Hair follicular keratinocyte (primary cell): ENCODE measurements at places on chromosomes 16 and 17. TPM values are rescaled to one million over a fixed set of nuclear protein-coding genes. Genes with fewer than 3 reads are reported as not detected.

Gene HSPB9
- not detected in 2 replicates for total RNA-seq

Gene TBC1D3C
- not detected in 2 replicates for total RNA-seq

Gene GAST
- total RNA-seq: not detected in 2 replicates

Gene CPNE7
- 0.70 and 4.8 TPM in 2 replicates for total RNA-seq

Gene FOXN1
- 0.04 and 0.08 TPM in 2 replicates for total RNA-seq

Gene LYRM9
- 4.1 and 5.5 TPM in 2 replicates for total RNA-seq

Gene CDRT4
- total RNA-seq: 1.1 and 4.2 TPM in 2 replicates

Gene SLC43A2
- 9.1 and 14.0 TPM in 2 replicates for total RNA-seq

Gene ABCC3
- total RNA-seq: 13.7 and 14.9 TPM in 2 replicates

Gene PIPOX
- total RNA-seq: 0.23 and 0.39 TPM in 2 replicates

Gene TAT
- total RNA-seq: not detected in 2 replicates

Gene GDPD3
- total RNA-seq: 0.08 and 0.55 TPM in 2 replicates

Gene COPZ2
- 16.6 and 26.8 TPM in 2 replicates for total RNA-seq

Gene PTX4
- not detected in 2 replicates for total RNA-seq

Gene PDIA2
- total RNA-seq: 0.47 TPM in 1 of 2 replicates, not detected in the other

Gene CD300A
- not detected in 2 replicates for total RNA-seq

Gene CHST6
- total RNA-seq: 1.1 and 3.0 TPM in 2 replicates

Gene SERPINF2
- 0.08 and 0.70 TPM in 2 replicates for total RNA-seq

Gene TBC1D16
- 20.1 and 26.0 TPM in 2 replicates for total RNA-seq

Gene C17orf78
- total RNA-seq: not detected in 2 replicates

Gene KRTAP9-4
- not detected in 2 replicates for total RNA-seq

Gene FBXW10B
- 0.08 and 0.53 TPM in 2 replicates for total RNA-seq

Gene TBC1D3L
- 1.5 and 4.4 TPM in 2 replicates for total RNA-seq

Gene TMC5
- total RNA-seq: not detected in 2 replicates

Gene RHBDL3
- total RNA-seq: not detected in 2 replicates
